ENCODE measurements at places on chromosomes 12 and 14.

DNA sequence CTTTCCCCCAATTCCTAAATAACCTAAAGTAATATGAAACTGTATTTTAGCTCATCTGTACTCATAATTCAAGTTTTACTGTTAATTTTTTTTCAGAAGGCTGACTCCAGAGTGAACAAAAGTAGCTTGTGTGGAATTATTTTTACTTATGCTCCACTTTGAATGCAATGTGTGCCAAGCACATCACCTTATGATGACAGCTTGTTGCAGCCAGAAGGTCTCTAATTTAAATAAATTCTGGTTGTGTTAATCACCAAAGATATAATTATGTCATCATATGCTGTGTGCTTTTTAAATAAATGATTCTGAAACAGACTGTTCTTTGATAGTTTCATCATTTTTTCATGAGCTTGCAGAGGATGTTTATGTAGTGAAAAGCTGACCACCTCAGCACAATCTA lies 283.1 kb downstream of the TMEM117 start:
- no peak for DNase-seq

GRCh38 chr12:1853716-1854115 lies 33.4 kb downstream of the LRTM2 start:
- DNase-seq: no peak

DNA sequence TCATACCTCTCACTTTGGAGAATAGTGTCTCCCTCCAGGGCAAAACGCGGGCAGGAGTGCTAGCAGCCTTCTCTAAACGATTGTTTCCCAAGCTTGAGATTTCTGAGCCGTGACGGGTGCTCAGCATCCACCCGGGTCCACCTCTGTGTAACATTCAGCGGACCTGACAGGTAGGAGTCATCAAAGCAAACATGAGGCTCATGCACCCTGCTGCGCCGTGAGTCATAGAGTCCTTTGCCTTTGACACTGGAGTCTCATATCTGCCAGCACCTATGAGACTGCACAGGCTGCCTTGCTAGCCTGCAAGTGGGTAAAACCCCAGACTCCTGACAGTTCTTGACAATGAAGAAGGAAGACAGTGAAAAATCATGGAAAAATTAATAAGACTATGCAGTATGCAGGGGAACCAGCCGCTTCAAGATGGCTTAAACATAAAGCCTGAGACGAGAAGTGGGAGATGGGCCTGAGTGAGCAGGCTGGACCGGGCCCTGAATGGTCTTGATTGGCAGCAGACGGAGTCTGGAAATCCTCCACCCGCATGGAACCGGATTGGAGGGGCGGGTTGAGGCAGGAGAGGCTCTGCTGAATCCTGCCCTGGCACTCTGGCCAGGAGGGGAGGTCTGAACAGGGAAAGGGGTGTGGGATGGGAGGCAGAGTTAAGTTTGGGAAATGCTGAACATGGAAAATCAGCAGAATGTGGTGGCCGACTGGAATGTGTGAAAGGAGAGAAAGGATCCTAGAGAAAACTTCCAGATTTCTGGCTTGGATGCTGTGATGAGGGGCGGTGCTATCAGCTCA lies 54.2 kb downstream of the LGMN start:
- DNase-seq: peak; percentile 81

DNA sequence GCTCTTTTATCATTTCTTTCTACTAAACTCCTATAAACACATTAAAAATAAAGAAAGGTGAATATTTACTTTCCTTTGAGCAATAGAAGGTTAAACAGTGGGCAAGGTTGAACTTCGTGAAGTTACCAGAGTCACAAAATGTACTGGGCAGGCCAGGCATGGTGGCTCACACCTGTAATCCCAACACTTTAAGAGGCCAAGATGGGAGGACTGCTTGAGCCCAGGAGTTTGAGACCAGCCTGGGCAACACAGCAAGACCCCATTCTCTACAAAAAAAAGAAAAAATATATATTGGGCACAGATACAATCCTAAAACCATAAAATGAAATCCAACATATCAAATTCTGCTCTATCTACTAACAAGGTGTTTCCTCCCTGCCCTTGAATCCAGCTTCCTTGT lies 60.7 kb upstream of the VPS33A start:
- no peak for DNase-seq

GRCh38 chr14:69876221-69876847 lies 2.9 kb upstream of the SMOC1 start:
- no peak for DNase-seq

- DNase-seq: no peak
These were observed 50.3 kb downstream of the BCAT1 start for GRCh38 chr12:24898606-24899005.

DNA sequence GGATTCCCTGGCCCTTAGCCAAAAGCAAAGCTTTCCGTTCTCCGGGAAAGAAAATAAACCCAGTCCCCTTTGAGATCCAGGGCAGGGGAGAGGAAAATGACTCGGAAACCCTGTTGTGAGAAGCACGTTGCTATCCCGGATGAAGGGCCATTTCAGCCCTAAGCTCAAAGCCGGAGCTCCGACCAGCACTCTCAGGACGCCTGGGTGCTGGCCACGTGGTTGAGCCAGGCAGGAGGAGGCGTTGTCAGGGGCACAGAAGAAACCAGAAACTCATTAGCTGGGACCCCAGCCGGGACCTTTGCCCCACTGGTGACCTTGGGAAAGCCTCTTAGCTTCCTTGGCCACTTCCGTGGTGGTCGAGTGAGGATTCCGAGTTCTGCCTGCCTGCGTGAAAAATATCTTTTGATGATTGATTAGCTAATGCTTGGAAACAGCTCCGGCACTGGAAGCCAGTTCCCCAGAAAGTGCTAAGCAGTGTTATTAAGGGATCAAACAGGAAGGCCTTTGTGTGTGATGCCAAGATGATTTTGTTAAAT lies 57.6 kb upstream of the FZD10 start:
- no peak for DNase-seq

DNA sequence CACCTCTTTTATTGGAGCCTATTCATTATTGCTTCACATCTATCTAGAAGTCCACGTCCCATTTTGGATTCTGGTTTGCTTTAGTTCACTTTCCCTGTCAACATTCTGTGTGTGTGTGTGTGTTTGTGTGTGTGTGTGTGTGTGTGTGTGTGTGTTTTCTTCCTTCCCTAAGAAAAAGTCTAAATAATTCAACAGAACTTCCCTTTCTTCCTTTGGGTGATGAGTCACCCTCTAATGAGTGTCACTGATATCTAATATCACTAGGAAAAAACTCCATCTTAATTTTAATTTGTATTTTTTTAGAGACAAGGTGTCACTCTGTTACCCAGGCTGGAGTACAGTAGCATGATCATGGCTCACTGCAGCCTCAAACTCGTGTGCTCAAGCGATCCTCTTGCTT lies 234.2 kb downstream of the TTC8 start:
- DNase-seq: no peak

DNA sequence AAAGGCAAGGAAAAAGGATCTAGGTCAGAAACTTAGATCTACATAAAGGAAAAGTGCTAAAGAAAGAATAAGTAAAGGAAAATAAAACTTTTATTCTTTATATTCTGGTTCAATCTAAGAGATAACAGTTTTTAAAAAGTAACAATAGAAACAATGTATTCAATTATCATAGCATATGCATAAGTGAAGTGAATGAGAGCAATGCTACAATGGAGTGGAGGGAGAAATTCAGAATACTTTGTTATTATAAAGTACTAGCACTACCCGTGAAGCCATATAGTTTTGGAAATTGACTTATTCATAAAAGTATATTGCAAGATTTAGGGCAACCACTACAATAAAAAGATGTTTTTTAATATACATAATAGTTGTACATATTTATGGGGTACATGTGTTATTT lies 586.0 kb upstream of the MDGA2 start:
- no peak for DNase-seq

- no peak for DNase-seq
These were observed 1.2 kb upstream of the GAPDH start for GRCh38 chr12:6532927-6533652.

- DNase-seq: no peak
These were observed 56.7 kb downstream of the PPFIBP1 start for GRCh38 chr12:27580561-27581330.

DNA sequence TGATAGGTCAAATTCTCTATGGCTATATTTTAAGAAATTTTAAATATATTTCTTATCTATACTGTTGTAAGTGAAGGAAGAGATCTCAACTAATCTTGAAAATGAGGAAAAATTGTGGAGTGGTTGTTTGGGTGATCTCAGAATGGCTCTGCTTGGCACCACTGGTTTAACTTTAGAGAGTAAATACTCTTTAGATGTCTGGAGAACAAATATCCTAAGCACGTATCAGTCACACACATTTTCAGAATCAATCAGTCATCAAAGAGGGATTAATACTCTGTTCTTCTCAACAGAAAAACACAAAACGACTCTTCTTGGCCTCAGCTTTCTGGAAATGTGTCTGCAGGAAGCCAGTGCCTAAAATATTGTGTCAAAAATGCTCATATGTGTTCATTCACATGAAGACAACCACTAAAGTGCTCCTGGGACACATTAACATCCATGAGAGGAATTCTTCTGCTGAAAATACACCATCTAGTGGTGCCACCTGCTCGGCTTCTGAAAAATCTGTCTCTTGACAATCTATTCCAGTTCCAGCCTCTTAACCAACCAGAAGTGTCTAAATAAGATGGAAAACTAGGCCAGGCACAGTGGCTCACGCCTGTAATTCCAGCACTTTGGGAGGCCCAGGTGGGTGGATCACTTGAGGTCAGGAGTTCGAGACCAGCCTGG lies 81.1 kb upstream of the CCDC198 start:
- peak; percentile 29 for DNase-seq

- DNase-seq: peak; percentile 49
These were observed 888 bp upstream of the PPP1R12A start for GRCh38 chr12:79935624-79936345.

- no peak for DNase-seq
These were observed 23.7 kb upstream of the HDAC7 start for GRCh38 chr12:47843226-47843980.

DNA sequence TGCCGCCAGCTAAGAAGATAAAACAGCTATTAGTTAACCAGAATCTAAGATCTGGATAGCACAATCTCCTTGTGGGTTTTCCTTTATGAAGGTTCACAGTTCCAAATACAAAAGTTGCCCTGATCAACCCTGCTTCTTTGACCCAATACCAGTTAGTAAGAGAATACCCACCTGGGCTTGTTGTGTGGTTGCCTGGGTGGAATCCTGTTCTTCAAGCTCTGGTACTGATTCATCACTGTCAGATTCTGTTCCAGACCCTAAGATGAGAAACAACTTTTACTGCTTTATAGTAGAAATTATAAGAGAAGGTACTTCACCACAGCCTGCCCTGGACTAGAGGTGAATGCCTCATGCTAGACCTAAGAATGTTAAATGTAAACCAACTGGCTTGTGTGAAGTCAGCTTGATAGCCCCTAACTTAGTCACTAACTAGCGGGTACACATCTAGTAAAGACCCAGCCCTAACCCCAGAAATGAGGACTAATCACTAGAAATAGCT lies 10.6 kb downstream of the NACA start:
- DNase-seq: no peak

DNA sequence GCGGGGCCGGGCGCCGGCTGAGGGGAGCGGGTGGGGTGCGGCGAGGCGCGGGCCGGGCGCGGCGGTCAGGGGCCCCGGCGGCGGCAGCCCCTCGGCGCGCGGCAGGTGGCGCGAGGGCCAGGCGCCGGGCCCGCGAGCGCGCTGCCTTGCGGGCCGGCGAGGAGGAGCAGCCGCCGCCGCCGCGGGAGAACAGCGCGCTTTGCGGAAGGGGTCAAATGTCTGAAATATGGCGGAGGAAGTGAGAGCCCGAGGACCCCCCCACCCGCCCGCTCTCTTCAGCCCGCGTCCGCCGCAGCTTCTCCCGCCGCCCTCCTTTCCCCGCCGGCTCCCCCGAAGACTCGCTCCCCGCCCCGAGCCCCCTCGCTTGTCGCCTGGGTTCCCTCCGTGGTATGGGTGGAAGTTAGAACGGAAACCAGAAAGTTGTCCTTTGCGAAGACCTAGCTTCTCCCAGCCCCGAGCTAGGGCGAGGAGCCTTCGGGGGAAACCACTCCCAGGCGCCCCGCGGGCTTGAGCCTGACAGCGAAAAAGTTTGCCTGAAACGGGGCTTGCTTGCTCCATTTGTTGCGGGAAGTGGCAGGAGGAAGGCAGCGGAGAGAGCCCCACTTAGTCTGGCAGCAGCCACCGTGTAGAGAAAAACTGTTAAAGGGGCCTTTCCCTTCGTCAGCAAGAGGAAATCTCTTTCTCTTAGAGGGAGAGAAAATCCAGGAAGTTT lies 551 bp downstream of the RAP1B start:
- DNase-seq: no peak

DNA sequence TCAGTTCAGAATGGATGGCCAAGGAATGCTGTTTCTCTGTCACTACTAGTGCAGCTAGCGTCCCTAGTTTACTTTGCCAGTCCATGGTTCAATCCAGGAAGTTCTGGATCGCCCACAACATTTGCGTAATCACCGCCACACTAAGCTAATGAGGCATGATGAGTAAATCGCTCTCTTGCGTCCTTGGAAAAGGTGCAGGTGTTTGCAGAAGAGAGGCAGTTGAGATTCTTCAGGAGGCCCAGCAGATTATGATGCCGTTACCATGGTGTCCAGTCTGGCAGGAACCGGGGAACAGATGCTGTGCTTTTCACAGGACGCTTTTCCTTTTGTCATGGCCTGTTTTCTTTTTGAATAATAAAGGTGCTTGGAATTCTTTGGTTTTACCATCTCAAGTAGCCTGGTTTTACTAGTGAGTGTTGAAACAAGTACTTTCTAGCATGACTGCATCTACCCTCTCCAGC lies 9.0 kb downstream of the TPH2 start:
- peak; percentile 98 for DNase-seq

GRCh38 chr14:100468557-100468956 lies 118.7 kb downstream of the BEGAIN start:
- no peak for DNase-seq

DNA sequence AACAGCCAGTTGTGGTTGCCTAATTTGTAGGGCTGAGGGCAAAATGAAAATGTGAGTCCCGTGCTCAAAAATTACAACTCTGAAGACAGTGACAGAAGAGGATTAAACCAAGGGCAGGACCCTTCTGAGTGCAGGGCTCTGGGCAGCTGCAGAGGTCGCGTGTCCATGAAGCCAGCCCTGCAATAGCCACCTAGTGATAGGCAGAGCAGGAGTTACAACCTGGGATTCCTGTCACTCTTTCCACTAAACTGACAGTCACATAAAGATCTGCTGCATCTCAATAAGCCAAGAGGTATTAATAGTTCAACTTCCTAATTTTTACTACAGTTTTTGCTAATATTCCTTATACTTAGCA lies 94.1 kb downstream of the SLC2A13 start:
- no peak for DNase-seq

DNA sequence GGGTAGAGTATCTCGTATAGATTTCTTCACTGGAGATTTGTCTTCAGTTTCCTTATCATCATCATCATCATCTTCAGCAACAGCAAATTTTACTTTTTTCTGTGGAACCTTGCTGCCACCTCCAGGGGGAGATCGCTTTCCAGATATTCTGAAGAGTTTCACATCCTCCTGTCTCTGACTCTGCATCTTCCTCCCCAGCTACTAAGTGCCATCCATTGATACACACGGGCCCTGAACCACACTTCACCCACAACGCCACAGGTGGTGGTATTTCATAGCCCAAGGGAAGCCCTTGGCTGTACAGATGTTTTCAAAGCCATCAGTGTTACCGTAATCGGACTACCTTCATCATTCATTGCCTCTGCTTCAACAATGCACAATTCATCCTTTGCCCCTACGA lies 82.2 kb downstream of the PPP2R5C start:
- DNase-seq: no peak

- DNase-seq: peak; percentile 64
These were observed 43.2 kb downstream of the CALM1 start for GRCh38 chr14:90440021-90440451.

- DNase-seq: no peak
These were observed 4.2 kb upstream of the SLC8A3 start for GRCh38 chr14:70192915-70193314.

- DNase-seq: no peak
These were observed 2.1 kb upstream of the GPD1 start for GRCh38 chr12:50101663-50102062.

Data from NCI-H187 treated with DMSO at 0.1 percent for 48 hours (cell line).